NCI-H345 (cell line): ENCODE measurements at places on chromosomes 5 and 9.

DNA sequence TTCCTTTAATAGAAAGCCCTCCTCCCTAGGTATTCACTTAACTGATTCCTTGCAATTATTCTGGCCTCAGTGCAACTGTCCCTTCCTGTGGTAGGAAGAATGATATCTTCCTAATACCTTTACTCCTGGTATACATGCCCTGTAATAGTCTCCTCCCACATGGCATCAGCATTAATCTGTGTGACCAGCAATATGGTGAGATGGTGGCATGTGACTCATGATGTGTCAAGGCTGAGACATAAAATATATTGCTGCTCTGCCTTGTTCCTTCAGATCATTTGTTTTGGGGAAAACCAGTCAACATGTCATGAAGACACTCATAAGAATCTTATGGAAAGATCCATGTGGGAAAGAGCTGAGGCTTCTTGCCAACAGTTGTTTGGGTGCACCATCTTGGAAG is 149.1 kb upstream of the TRPM3 start:
- no peak for DNase-seq

DNA sequence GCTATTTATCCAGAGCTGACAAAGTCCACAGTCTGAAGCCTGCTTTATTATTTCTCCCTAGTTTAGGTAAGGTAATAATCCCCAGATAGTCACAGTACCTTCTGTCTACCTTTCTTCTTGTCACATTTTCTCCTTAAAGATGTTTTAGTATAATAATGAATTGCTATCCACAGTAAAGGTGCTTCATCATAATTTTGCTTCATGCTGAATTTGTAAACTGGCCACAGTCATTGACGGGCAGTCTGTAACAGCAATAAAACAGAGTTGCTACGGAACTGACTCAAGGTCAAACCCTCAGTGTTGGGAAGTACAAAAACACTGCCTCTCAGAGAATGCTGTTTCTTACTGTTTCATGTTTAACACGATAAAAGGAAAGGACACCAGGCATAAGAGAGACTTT is 195.7 kb downstream of the ZNF608 start:
- no peak for DNase-seq

- no peak for DNase-seq
Measured at GRCh38 chr5:45260292-45260691, 435.9 kb downstream of the HCN1 start.

DNA sequence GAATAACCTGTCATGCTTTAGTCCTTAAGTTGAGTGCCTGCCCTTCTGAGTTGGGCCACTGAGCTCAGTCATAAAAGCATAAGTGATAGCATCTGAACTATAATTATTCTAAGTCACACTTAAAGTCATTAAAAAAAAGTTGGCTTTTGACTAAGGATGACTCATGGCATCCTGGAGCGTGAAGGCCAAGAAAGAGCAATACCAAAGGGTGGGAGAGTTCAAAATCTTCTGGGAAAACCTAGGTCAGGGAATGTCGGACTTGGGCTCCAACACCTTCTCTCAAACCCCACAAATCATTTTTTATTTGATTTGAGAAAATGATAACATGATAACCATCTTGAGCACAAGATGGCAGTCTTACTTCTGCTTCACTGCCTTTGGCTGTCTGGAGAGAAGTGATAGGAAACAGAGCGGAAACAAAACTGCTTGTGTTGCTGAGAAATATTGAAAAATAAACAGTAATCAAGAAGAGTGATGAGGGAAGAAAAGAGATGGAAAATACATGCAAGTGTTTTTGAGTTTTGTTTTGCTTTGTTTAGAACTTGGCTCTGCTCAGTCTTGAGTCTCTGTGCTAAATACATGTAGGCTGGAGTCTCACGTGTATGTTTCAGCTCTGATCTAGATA is 16.9 kb upstream of the NTRK2 start:
- no peak for DNase-seq

DNA sequence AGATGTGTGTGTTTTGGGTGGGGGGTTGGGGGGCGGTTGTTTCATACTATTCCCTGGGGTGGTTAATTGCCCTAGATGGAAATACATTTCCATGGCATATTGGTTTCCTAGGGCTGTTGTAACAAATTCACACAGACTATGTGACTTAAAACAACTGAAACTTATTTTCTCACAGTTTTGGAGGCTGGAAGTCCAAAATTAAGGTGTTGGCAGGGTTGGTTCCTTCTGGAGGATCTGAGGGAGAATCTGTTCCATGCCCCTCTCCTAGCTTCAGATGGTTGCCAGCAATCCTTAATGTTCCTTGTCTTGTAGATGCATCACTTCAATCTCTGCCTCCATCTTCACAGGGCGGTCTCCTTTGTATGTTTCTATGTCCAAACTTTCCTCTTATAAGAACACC is 353.7 kb upstream of the ACTBL2 start:
- DNase-seq, result no peak

- DNase-seq, result no peak
Measured at GRCh38 chr5:125823572-125823971, 599.6 kb upstream of the GRAMD2B start.

GRCh38 chr9:113636165-113636564 is 172.6 kb downstream of the RGS3 start:
- DNase-seq, result no peak

DNA sequence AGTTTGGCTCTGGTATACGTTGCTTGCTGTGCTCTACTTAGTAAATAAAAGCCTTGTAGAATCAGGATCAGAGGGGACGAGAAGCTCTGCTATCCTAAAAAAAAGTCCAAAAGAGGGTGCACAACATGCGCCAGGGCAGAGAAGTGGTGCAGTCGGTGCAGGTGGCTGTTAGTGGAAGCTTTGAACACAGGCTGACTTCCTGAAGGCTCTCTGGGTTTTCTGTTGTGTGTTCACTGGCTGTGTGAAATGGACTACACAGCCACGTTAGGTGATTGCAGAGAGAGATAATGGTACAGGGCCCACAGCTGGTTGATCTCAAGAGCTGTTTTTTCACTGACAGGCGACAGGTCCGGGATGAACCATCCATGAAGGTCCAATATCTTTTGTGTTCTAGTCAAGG is 167.4 kb downstream of the TMEM167A start:
- no peak for DNase-seq

GRCh38 chr5:140398379-140398811 is 3.2 kb upstream of the ANKHD1 start:
- DNase-seq, result no peak

DNA sequence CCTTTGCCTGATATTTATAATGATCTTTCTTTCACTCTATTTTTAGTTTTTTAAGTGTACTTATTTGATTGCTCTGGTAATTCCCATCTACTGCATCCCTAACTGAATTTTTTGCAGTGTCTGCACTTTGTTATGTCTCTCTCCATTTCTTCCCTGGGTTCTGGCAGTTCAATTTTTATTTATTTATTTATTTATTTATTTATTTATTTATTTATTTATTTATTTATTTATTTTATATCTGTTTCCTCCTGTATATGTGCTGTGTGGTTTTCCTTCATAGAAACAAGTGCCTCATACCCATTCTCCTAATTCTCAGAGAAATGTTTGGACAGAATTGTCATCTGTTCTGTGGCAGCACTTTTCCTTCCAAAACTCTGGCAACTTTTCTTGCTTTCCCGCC is 2370.8 kb upstream of the WWC1 start:
- DNase-seq, result no peak
